ENCODE measurements at places on chromosomes 6 and 20.
A peak's percentile ranks its signal among the peaks of the same experiment; 100 is the strongest.

DNA sequence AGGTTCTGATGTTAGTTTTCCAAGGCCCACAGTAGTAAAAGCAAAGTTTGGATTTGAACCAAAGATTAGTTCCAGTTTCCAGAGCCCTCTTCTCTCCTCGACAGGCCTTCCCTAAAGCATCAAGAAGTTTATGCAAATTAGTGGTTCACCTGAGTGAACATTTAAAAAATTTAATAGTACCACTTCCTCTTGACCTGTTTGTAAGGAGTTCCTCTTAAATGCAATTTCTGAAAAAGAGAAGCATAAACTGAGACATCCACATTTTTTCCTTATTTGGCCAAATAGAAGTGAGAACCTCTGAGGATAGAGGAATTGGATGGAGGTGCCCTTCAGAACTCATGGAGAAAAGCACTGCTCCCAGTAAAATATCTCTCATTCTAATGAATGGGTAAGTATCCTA, 1.2 kb upstream of the DSE start:
- no peak for DNase-seq

DNA sequence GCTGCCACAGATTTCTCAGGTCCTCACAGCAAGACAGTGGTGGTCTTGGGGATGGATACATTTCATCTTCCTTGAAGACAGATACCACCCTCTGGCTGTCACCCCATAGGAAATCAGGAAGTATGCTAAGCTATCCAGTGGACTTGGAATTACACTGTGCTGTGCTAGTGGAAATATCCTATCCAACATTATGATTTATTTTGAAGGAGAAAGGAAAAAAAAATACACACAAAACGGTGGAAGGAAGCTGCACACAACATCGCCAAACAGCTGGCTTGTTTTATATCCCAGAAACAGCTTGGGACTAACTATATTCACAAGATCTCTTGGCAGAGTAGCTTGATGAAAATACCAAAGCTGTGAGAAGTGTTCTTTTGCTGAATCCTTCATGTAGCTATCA, 257.6 kb downstream of the LAMA2 start:
- no peak for DNase-seq

DNA sequence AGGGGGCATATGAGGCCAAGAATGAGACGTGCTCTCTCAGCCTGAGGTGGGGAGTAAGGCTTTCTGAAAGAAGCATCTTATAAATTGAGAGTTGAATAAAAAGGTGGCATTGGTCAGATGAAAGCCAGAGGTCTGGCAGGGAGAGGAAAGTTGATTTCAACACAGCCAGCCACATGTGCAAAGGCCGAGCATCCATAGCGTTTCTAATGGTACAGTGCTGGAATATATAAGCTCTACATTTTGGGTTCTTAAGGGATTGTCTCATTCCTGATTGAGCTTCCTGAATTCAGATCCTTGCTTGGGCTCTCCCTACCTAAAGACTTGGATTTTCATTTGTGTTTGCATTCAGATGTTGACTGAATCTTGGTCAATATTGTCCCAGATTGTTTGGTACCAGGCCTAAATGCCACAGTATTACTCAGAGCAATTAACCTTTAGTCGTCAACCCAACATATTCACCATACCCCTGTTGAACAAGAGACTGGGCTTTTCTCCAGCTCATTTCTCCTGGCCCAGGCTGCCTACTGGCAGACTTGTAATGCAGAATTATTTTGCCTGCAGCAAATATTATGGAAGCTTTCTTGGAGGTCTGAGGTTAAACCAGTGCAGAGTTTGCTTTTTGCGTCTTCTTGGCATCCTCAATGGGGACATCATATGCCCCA, 14.5 kb upstream of the BCAS1 start:
- no peak for DNase-seq

- no peak for DNase-seq
Observed at GRCh38 chr6:14787677-14788076, 458.2 kb upstream of the JARID2 start.

GRCh38 chr20:38723848-38724625, at the start of gene SLC32A1:
TSS of gene SLC32A1 (plus strand) at chr20:38724486. CDS start at chr20:38724725, 239 bp downstream.
- no peak for DNase-seq

DNA sequence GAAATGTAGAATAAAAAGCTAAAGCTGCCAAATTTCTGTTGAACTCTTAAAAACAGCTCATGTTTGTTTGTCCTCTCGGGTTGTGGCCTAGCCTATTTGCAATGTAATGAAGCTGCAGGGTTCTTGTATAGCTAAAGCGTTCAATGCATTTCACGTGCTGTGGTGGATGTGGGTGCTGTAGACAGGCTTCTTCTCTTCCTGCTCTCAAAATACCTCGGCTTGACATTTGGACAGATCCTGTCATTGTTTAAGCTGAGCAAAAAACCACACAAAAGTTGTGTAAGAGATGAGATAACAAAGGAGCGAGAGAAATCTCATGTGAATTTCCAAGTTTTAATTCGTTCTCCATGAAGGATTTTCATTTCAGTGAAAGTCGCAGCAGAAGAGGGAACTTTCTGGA, 196.3 kb upstream of the UST start:
- DNase-seq = no peak

DNA sequence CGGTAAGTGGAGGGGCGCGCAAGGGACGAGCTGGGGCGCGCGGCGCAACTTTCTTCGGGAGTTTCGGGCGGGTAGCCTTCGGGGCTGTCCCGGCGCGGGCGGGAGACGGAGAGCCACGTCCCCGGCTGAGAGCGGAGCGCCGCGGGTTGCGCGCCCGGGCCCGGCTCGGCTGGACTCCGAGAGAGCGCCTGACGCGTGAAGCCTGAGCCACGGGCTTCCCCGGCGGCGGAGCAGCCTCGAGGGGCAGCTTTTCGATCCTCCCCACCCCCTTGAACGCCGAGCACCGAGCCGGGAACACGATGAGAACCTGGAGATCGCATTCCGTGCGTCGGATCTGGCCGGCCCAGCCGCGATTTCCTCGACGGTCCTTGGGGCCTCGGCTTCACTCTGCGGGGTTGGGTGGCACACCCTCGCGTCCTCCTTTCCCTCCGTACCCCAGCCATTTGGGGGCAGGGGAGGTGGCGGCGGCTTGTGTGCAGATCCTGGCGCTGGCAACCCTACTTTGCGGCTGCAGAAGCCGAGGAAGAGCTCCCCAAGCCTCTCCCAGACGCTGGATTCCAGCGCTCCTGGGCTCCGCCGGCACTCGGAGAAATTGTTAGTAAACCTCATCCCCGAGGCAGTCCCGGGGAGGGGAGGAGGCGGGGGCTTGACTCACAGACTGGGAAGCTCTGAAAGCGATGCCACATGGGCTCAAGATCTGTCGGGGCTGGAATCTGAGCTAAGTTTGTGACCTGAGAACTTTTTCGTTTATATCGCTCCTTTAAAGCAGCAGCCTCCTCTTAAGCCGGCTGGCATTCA, 572 bp downstream of the DSE start:
- DNase-seq = peak; percentile 92

GRCh38 chr20:23039136-23039875, 4.2 kb downstream of the SSTR4 start:
- no peak for DNase-seq

DNA sequence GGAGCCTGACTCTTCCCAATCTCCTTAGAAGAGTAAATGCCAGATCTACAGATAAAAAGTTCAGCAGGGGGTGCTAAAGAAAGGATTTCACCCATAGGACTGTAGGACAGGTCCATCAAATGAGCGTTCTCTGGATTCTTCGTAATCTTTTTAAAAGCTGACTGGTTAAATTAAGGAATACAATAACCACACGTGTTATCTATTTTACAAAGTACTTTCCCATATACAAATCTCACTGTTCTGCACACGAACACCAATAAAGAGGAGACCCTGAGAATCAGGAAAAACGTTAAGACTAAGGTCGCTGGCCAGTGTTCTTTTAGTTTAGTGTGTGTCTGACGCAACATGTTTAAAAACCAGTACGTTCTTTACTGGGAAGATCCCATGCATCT, 542 bp downstream of the TUBE1 start:
- no peak for DNase-seq

DNA sequence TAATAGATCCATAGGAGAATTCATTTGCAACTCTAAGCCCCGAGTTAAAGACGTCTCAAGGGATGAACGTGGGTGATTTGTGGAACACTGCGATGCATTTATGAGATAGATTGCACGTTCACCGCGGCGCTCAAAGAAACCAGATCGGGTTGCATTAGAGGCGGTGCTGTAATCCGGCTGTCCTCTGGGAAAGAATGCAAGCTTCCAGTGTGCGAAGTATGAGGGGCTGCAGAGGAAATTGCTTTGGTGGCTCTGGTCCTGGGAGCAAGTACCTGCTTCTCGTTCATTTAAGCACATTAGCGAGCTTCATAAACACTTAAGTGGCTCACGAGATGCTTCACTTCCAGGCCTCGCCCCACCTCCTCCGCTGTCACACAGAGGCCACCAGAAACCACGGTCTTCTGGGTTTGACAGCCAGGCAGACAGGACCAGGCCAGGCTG, 182.3 kb downstream of the CDH4 start:
- DNase-seq = no peak

GRCh38 chr6:15522427-15522826, 140.4 kb downstream of the DTNBP1 start:
- peak; percentile 55 for DNase-seq

DNA sequence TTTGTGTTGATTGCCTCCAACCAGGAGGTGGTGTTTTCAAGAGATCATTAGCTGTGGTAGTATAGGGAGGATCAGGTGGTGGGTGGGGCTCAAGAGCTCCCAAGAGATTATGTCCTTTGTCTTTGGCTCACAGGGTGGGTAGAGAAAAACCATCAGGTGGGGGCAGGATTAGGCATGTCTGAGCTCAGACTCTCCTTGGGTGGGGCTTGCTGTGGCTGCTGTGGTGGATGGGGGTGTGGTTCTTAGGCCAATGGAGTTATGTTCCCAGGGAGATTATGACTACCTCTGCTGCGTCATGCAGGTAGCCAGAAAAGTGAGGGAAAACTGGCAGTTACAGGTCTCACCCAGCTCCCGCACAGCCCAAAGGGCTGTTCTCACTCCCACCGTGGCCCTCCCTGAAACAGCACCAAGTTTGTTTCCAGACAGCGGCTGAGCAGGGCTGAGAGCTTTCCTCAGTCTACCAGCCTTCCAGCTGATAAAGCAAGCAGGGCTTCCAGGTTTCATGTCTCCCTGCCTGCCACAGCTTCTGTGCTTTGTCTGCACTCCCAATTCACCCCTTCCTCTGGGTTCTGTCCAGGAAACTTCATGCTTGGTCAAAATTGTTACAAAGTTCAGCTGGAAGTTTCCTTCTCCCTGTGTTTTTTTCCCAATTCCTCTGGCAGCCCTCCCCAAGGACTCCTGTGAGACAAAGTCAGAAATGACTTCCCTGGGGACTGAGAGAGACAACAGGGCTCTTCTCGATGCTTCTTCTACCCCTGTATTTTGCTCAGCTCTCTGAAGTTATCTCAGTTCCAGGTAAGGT, 481.1 kb upstream of the MAN1A1 start:
- no peak for DNase-seq

DNA sequence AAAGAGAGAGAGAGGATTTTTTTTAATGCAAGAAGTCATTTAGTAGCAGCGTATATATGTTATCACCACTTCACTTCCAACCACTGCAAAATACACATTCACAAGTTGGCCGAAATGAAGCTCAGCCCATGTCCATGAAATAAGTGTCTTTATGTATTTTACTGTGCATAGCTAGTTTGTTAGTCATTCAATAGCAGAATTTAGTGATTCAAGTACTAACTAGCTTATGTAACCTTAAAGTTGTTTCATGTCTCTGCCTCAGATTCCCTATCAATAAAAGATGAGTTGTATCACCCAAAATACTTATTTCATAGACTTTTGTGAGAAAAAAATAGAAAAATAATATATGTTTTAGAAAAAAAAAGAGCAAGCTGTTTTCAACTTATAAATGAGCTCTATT, 153.7 kb upstream of the PRDM1 start:
- DNase-seq = no peak

DNA sequence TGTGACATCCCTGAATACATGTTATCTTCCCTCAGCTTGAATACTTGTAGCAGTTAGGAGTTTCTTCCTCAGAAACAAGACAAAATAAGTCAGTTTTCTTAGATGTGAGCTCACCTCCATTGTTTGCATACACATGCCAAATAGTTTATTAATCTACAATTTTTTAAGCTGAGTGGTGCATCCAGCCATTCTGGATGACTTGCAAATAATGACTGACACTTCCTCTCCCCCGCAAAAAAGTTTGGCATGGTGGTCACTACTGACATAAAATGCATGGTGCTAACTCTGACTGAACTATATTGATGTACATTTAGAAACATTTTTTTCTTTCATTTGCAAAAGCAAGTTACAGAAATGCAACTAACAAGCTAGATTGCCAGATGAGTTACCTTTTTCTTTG, 55.5 kb downstream of the CYB5R4 start:
- DNase-seq = no peak

- no peak for DNase-seq
Observed at GRCh38 chr6:47209632-47210031, 100.1 kb downstream of the TNFRSF21 start.

DNA sequence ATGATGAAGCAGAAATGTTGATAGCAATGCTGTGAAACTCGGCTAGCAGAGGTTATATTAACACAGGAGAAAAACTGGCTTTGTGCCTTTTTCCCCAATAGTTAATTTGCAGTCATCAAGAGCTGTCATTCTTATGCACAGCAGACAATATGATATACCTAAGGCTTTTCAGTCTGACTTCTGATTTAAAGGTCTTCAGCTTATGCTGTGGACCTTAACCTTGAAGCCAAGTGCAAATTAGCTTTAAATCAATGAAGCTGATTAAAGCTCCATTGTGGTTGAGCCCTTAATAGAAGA, 171.6 kb upstream of the ID4 start:
- DNase-seq = no peak

- peak; percentile 66 for DNase-seq
Observed at GRCh38 chr6:121794630-121795029, 359.2 kb downstream of the GJA1 start.

- DNase-seq = no peak
Observed at GRCh38 chr20:3583765-3584164, 79.4 kb downstream of the GFRA4 start.

DNA sequence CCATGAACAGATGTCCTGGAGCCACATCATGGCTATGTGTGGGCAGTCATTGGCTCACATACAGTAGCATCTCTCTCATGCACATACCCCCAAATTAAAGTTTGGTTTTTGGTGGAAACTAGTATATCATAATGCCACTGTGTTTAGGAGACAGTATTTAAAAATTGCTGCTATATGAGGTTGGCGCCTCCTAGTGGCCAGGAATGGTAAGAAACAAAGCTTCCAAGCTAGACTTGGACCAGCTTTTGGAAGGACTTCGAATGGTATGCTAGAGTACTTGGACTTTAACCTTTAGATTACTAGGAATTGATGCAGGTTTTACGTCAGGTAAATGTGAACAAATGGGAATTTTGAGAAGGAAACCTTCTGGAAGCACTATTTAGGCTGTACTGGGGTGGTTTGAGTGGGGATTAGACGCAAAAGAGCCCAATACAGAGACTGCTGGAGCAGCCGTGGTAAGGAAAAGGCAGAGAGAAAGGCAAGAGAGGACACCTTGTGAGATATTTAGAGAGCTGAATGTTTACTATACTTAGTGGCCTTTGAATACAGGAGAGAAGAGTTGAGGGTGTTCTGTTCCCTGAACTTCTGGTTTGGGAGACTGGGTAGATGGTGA, 23.8 kb downstream of the PRSS35 start:
- DNase-seq = no peak

- no peak for DNase-seq
Observed at GRCh38 chr6:140071601-140072062, 697.2 kb upstream of the CITED2 start.

Data from ascending aorta (tissue), 2 donors.